ENCODE measurements at places on chromosomes 5 and 9. TPM values are rescaled to one million over a fixed set of nuclear protein-coding genes. Genes with fewer than 3 reads are reported as not detected.

DNA sequence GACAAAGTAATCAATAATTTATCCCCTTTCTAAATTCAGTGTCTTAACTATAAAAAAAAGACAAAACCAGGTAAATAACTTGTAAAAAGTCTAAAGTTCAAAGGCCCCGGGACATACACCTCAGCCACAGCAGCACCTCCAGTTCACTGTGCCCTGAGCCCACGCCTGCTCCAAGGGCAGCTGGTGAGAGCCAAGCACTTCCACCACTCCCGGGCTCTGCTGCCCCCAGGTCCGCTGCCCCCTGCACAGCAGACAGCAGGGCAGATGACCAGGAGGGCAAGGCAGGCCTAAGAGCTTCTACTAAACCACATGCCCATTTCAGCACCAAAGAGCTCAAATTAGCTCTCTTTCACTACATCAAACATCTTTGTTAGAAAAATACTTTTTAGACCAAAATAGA, 91.9 kb downstream of the CAMSAP1 start:
- no peak overlapping the region for H3K4me3 ChIP-seq
- peaks cover 89% of the 10 kb centered on the region for H3K36me3 ChIP-seq
- H3K27me3 ChIP-seq = no peaks in the 10 kb centered on the region
- DNase-seq = no peak

DNA sequence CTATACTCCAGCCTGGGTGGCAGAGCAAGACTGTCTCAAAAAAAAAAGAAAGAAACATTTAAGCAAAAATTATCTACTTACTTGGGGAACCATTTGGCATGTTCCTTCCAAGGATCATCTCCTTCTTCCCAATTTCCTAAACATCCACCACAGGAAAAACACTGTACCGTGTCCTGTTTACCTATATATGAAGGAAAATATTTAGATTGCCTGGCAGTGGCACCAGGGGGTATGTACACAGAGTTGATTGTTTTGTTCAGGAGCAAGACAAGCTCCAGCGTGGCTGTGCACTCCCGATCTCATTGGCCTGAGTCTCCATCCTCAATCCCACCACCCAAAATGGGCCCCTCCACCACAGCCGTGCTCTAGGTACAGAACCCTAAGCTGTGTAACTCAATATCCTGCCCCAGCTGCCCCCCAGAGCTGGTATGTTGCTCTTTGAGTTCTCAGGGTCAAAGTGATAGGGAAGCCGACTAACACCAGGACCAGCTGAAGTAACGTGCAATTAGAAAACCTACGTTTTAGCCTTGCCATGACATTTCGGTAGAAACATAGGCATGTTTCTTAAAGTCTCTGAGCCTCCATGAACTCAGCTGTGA, 13.8 kb downstream of the NAIP start:
- no peak for DNase-seq
- no peak overlapping the region for H3K4me3 ChIP-seq
- H3K36me3 ChIP-seq = no peaks in the 10 kb centered on the region
- H3K27me3 ChIP-seq = no peaks in the 10 kb centered on the region
- no peak overlapping the region for H3K27ac ChIP-seq

GRCh38 chr9:86285261-86285660, 2.9 kb upstream of the ISCA1 start:
- H3K4me3 ChIP-seq = no peak overlapping the region
- H3K4me1 ChIP-seq = peaks cover 23% of the 10 kb centered on the region
- H3K27me3 ChIP-seq = no peaks in the 10 kb centered on the region
- no peak overlapping the region for H3K27ac ChIP-seq
- H3K36me3 ChIP-seq = peaks cover 5% of the 10 kb centered on the region

DNA sequence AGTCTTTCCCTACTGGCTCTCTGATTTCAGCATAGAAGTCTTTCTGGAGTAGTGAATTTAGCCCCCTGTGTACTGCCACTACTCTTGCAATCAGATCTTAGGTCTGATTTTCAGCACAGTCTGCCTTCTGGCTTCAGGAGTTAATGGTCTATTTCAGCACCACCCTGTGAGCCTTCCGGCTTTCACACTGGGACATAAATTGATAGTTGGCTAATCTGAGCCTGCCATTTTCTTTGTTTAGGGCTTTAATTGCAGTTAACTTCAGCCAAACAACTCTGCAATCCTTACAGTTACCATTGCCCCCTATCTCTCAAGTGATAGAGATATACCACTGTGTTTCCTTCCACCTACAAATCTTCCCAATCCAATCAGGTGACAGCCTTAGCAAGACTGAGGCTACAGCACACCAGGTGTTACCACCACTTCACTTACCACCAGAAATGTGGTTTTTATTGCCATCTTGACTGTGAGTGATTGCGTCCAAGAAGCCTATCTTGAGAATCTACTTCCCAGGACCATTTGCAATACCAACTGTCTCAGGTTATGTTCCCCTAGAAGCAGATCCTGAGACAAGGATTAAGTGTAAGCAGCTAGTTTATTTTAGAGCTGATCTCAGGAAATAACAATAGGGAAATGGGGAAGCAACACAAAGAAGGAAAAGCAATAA, 51.9 kb upstream of the NEK6 start:
- H3K4me1 ChIP-seq = peaks cover 33% of the 10 kb centered on the region
- no peaks in the 10 kb centered on the region for H3K27me3 ChIP-seq
- DNase-seq = no peak
- H3K4me3 ChIP-seq = no peak overlapping the region

DNA sequence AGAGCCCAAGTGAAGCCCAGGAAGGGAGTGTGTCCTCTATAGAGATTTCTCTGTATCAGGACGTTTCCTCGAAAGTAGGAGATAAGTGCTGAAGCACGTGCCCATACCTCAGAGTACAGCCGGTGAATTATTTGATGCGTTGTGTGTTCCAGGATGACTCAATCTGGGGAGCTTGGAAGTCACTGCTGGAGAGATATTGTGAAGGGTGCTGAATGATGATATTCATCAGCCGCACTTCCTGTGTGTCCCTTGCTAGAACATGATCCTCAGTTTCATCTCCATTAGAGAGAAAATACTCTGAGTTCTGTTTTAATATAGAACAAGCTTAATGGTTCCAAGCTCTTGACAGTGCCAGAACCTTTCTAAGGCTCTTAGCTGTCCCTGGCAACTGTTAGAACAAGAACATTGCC, 402.3 kb upstream of the ADAMTSL1 start:
- no peaks in the 10 kb centered on the region for H3K4me1 ChIP-seq
- H3K27ac ChIP-seq = no peak overlapping the region
- no peaks in the 10 kb centered on the region for H3K36me3 ChIP-seq
- DNase-seq = no peak
- no peak overlapping the region for H3K4me3 ChIP-seq
- no peaks in the 10 kb centered on the region for H3K27me3 ChIP-seq

- H3K27ac ChIP-seq = no peak overlapping the region
- H3K27me3 ChIP-seq = no peaks in the 10 kb centered on the region
- H3K4me1 ChIP-seq = no peaks in the 10 kb centered on the region
- H3K36me3 ChIP-seq = no peaks in the 10 kb centered on the region
Observed at GRCh38 chr5:9515436-9515835, 30.4 kb downstream of the SEMA5A start.

DNA sequence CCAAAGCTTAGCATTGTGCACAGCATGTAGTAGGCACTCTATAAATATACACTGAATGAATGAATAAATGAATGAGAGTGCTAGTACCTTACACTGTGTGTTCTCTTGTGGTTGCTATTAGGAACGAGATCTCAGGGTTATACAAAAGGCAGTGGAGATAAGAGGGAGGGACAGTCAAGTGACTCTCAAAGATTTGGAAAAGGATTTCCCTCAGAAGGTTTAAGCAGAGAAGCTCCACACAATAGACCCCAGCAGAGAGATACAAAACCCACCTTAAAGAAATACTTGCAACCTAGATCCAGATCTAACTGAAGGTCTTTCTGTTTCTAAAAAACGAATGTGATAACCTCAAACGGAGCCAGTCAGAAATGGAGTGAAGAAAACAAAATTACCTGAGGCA, 11.8 kb upstream of the EFNA5 start:
- H3K27me3 ChIP-seq = peaks cover 3% of the 10 kb centered on the region
- no peak overlapping the region for H3K27ac ChIP-seq
- no peaks in the 10 kb centered on the region for H3K36me3 ChIP-seq

DNA sequence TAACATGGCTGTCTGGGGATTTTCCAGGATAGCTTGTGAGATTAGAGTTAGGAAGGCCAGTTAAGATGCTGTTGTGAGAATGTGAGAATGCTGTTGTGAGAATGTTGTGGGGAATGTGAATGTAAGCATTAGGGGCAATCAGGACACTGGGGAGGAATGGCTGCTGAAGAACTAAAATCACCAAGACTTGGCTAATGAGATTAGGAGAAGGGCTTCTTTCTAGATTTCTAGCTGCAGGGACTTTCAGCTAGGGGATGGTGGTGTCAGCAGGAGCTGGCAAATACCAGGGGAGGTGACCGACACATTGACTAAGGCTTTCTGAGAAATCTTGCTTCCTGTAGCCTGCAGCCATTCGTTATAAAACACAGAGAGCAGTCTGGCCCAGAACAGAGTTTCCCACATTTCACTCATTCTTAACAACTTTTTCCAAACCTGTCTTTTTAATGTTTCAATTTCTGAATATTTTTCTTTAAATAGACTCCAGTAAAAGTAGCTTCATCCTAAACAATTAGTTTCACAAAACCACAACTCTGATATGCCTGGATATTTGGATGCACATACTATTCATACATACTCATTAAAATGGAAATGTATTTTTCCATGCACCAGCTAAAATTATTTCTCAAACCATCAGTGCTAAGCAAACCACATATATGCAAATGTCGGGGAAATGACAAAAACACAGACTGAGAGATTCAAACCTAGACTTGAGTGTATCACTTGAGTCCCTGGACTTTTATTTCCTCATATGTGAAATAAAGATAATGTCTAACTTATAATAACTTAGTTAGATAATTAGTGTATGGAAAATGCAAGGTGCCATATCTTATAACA, 89.3 kb upstream of the TNC start:
- no peak for DNase-seq
- peaks cover 7% of the 10 kb centered on the region for H3K27me3 ChIP-seq
- no peaks in the 10 kb centered on the region for H3K4me1 ChIP-seq
- no peak overlapping the region for H3K27ac ChIP-seq

- H3K4me1 ChIP-seq = peaks cover 23% of the 10 kb centered on the region
- no peaks in the 10 kb centered on the region for H3K36me3 ChIP-seq
- DNase-seq = no peak
- no peaks in the 10 kb centered on the region for H3K27me3 ChIP-seq
- no peak overlapping the region for H3K4me3 ChIP-seq
Observed at GRCh38 chr5:139451176-139451575, 11.4 kb downstream of the ECSCR start.

DNA sequence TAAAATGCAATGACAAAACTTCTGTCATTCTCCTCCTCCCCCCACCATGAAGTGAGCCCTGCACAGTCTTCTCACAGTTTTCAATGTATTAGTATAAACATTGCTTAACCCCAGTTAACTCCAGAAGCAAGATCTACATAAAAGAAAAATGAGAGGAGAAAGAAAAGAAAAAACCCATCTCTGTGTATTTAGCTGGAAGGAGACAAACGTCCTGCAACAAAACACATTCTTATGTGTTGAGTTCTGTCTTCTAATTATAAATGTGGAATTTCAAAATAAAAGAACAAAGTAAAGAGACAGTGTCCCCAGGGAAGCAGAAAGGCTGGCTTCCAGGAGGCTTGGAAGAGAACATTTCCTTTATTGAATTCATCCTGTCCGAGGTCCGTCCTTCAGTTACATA, 491.9 kb upstream of the TUSC1 start:
- H3K4me3 ChIP-seq = no peak overlapping the region
- H3K27ac ChIP-seq = no peak overlapping the region
- no peaks in the 10 kb centered on the region for H3K4me1 ChIP-seq
- H3K36me3 ChIP-seq = no peaks in the 10 kb centered on the region

DNA sequence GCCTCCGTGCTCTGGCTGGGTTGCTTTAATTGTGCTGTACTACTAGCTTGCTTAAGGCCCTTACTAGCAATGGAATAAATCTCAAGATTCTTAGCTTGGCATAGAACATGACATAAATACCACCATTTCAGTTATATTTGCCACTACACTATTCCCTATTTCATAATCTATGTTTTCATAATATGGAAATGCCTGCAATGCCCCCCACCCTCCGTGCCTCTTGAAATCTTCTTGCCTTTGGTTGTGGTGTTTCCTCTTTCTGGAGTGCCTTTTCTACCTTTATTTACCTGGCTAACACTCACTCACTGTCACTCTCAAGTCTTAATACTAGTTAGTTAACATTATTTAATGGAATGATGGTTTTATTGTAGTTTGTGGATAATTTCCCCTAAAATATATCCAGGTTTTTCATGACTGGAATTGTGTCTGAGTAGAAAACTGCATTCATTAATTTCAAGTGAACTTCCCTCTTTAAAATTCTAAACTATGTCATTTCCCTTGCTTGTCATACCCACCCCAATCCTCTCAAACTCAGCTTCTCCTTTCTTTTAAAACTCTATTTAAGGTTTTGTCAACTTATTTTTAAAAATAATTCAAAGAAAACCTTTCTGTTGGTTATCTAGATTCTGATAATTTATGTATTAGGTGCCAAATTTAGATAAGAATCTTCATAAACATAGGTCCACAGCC, 521.7 kb upstream of the DAB2 start:
- H3K27ac ChIP-seq = no peak overlapping the region
- H3K4me3 ChIP-seq = no peak overlapping the region
- H3K36me3 ChIP-seq = no peaks in the 10 kb centered on the region
- no peaks in the 10 kb centered on the region for H3K4me1 ChIP-seq
- no peaks in the 10 kb centered on the region for H3K27me3 ChIP-seq

- H3K36me3 ChIP-seq = no peaks in the 10 kb centered on the region
- H3K4me1 ChIP-seq = no peaks in the 10 kb centered on the region
- no peak for DNase-seq
- H3K27me3 ChIP-seq = no peaks in the 10 kb centered on the region
Observed at GRCh38 chr5:74187757-74188156, 452.8 kb downstream of the ENC1 start.

DNA sequence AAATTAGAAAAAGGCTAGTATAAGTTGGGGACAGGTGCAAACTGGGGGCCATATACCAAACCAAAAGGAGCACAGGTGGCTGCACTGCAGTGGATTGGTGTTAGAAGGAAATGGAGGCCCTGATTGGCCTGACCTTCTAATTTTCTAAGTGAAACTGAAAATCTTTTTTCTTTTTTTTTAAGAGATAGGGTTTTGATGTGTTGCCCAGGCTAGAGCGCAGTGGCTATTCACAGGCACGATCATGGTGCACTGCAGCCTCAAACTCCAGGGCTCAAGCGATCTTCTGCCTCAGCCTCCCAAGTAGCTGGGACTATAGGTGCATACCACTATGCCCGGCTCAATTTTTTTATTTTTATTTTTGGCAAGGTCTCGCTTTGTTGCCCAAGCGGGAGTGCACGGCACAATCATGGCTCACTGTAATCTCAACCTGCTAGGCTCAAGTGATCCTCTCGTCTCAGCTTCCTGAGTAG, 9.8 kb upstream of the CCDC69 start:
- no peak for DNase-seq
- H3K4me3 ChIP-seq = no peak overlapping the region
- H3K36me3 ChIP-seq = no peaks in the 10 kb centered on the region
- peaks cover 12% of the 10 kb centered on the region for H3K4me1 ChIP-seq
- H3K27me3 ChIP-seq = no peaks in the 10 kb centered on the region

GRCh38 chr5:89735082-89735481, 674.5 kb downstream of the CETN3 start:
- H3K4me1 ChIP-seq = no peaks in the 10 kb centered on the region
- H3K4me3 ChIP-seq = no peak overlapping the region
- no peaks in the 10 kb centered on the region for H3K27me3 ChIP-seq
- no peak for DNase-seq
- no peak overlapping the region for H3K27ac ChIP-seq

Gene MEGF10
- 0.09 TPM for polyA plus RNA-seq

Gene IL3
- not detected for polyA plus RNA-seq

Gene CBY3
- polyA plus RNA-seq = not detected

Gene ZFP2
- polyA plus RNA-seq = 0.63 TPM

Gene CTXN3
- polyA plus RNA-seq = not detected
